ENCODE measurements at places on chromosomes 16 and 17.

DNA sequence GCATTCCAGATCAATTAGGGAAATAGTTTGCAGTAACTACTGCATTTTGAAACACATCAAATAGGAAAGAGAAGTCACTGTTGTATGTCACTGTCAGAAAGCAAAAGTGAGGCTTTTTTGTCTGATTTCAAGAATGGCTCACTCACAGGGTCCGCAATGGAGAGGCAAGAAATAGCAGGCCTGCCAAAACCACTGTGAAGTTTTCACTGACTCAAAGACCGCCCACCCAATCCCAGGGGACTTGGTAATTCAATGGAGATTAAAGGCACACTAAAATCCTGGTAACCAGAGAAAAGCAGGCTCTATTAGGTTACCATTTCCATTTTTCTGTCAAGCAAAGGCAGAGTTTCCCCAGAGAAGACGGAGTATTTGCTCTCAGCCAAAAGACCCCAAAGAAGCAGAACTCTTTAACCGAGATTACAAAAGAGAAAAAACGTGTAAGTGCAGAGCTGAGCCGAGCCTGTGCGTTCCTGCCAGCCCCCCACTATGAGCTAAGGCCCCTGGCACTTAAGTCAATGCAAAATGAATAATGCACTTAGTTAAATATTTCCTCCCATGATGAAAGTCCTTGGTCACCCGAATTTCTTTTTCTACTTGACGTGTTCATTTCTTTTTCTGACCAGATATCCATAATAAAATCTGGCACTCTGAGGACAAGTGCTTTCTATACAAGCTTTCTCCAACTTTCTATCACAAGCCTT is 57.0 kb downstream of the FOXL1 start:
- DNase-seq, result no peak

DNA sequence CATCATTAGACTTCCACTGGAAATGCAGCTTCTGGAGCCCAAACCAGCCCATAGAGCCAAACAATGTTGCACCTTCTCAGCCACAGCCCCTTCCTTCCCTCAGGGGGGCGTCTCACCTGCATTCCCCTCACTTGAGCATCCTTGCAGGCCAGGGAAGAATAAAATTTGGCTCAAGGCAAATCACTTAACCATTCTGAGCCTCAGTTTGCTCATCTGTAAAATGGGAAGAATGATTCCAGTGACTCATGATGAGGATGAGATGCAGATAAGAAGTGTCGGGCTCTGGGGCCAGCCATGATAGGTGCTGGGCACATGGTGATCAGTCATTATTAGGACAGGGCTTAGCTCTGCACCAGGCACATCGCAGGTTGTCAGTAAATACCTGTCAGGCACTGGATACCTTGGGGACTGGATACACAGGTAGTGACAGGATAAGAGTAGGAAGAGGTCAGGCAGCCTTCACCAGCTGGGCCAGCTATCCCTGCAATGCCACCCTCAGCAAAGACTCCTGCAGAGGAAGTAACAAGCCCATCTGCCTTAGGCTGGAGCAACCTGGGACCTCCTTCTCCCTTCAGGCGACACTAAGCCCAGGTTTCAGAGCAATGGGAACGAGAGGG is 208.0 kb upstream of the TNRC6C start:
- DNase-seq, result no peak

DNA sequence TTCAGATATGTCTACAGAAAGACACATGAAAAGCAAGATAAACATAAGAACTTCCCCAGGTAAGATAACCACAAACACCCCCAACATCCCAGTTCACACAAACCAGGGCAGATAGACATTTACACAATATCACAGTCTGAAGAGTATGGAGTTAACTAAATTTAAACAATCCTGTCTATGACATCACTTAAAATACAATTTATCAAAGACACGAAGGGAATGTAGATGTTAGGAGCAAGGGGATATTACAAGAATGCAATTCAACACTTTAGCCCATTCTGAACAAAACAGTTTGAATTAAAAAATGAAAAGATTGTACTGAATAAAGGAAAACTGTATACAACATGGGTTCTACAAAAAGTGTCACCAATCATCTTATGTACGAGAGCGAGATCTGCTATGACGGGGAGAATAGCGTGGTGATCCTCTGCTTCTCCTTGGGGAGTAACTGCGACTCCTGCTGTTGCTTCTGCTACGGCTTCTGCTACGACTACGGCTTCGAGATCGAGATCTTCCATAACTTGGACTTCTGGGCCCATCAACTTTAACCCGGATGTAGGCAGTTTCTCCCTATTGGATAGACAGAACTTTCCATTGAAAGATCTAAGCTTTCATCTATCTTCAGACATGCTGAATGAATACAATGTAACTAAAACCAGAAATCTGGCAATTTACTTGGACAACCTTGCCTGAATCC is 1.9 kb downstream of the SRSF1 start:
- no peak for DNase-seq

DNA sequence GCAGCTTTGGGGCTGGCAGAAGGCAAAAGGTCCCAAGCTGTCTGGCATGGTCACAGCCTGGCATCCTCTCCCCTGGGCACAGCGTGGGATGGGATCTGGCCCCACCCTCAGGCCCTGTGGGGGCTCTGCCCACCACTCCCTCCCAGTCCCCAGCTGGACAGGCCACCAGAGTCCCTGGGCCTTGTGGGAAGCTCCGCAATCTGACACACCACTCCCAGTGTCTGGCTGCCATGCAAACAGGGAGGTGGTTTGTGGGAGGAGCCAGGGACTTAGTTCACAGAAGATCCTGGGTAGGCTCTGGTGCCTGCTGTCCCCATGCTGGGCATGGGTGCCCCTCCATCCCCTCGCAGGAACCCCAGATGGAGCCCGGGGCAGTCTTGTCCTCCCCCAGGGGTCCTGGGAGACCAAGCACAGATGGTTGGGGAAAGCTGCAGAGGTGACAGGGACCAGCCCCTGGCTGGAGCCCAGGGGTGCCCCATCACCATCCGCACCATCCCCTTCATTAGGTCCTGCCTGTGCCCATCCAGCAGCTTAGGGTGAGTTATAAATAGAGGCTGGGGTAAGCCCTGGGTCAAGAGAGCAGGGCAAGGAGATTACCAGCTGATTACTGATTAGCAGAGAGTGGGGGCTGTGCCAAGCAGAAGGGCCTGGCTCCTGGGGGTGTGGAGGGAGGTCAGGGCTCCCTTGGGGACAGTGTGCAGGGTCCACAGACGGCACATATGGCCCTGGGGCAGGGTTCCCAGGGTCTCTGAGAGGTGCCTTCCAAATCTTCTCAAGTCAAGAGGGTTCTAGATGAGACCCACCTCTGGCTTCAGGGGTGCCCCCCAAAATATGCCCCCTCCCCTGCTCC is 6.2 kb downstream of the FSCN2 start:
- no peak for DNase-seq

DNA sequence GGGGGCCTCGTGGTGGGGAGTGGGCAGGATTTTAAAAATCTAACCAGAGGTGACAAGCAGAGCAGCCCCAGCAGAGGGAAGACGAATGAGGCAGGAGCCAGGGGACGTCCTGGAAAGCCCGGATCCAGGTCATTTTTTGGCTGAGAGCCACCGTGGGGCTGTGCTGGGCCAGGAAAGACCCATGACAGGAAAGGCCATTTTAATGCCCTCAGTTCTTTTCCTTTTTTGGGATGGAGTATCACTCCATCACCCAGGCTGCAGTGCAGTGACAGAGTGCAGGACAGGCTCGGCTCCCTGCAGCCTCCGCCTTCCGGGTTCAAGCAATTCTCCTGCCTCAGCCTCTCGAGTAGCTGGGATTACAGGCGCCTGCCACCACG is 30.5 kb upstream of the JPH3 start:
- DNase-seq, result no peak

DNA sequence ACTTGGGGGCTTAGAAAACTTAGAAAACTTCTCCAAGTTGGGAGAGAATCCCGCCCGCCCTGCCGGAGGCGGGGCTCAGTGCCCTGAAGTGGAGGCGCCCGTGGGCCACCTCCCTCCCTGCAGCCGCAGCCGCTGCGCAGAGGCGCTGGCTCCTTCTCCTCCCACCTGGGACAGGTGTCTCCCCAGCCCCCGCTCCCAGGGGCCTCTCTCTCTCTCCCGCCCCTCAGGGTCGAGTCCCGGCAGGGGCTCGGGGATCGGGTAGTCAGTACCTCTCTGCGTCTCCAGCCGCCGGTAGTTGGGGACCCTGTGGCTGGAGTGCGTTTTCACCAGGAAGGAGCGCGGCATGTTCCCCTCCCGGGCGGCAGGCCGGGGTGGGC is 257 bp downstream of the SNAI3 start:
- DNase-seq, result no peak

DNA sequence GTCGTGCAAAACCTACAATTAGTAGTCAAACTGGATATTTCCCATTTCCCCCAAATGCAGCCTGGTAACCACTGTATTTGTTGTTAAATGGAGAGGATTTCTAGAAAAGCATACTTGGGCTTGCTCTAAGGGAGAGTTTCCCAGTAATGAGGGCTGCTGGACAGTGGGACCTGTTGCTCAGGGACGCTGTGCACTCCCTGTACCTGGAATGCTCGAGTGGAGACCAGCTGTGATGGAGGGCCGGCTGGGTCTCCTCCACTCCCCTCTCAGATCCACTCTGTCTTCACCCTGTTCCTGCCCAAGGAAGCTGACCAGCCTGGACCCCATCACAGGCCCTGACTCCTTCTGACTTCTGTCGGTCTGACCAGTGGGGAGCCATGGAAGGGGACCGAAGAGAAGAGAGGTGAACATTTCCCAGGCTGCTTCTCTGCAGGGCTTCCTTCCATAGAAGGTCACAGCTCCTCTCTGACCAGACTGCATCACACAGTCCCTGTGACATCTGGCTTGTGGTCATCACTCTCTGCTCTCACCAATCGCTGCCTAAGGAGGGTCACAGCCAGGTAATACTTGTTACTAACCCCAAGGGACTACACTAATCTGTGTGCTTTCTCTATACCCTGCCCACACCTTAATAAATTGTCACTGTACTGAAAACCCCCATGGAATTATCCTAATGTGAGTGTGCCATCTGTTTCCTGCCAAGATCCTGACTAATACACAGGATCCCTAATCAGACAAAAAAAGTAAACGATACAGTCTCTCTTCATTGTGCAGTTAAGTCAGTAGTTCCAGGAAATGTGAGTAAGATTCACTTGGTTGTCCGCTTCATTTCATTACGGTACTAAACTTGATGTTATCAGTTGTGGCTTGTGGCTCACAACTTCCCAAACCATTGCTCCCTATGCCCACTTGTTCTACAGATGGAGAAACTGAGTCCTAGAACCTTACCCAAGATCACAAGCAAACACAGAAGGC is 102.4 kb downstream of the CCT6B start:
- no peak for DNase-seq

GRCh38 chr17:80874866-80875445 is 116.7 kb upstream of the CHMP6 start:
- no peak for DNase-seq

Data from stimulated activated naive B cell treated with anti-CD40 and anti-IgM and Interleukin-4, amounts not matched to agents 10 μg/mL and 1 μg/mL and 100 μg/mL, for 72 hours (primary cell).